ENCODE measurements at places on chromosomes 1 and 21.

GRCh38 chr1:231699784-231700183, 73.2 kb downstream of the DISC1 start:
- no peak for DNase-seq

GRCh38 chr21:38349111-38349746, 92.4 kb downstream of the KCNJ15 start:
- DNase-seq, result no peak

DNA sequence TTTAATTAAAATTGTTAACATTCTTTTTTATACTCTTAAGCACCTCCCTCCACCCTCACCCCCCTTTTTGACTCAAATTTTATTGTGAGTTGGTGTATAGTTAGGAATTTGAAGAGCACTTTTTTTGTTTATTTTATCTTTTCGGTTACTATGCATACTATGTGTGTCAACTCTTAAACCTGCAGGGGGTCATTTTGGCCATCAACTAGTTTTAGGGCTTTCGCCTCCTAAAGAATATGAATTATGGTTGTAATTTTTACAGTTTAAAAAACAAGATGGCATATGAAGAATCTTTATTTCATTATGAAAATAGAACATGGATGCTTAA, 9.7 kb downstream of the BACH1 start:
- no peak for DNase-seq

DNA sequence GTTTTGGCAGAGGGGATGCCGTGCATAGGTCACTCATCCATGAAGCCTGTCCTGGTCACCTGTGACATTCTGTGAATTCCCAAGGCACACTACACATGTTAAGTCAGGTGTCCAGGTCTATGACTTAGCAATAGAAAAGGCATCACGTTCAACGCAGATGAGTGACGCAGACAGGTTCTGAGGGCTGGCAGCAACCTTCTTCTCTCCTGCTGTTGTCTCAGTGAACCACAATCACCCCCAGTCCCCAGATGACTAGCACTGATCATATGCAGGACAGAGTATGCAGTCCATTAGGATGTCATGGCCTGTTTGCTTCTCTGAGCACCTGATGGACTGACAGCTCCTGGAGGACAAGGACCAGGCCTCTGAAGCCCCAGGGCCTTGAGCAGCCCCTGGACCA, 157.8 kb upstream of the KAZN start:
- no peak for DNase-seq

GRCh38 chr1:240618946-240619345, 7.0 kb upstream of the GREM2 start:
- DNase-seq, result no peak

GRCh38 chr1:966704-967300, 520 bp downstream of the PLEKHN1 start:
- peak; percentile 65 for DNase-seq

GRCh38 chr1:71766748-71767147, 515.6 kb downstream of the NEGR1 start:
- no peak for DNase-seq

DNA sequence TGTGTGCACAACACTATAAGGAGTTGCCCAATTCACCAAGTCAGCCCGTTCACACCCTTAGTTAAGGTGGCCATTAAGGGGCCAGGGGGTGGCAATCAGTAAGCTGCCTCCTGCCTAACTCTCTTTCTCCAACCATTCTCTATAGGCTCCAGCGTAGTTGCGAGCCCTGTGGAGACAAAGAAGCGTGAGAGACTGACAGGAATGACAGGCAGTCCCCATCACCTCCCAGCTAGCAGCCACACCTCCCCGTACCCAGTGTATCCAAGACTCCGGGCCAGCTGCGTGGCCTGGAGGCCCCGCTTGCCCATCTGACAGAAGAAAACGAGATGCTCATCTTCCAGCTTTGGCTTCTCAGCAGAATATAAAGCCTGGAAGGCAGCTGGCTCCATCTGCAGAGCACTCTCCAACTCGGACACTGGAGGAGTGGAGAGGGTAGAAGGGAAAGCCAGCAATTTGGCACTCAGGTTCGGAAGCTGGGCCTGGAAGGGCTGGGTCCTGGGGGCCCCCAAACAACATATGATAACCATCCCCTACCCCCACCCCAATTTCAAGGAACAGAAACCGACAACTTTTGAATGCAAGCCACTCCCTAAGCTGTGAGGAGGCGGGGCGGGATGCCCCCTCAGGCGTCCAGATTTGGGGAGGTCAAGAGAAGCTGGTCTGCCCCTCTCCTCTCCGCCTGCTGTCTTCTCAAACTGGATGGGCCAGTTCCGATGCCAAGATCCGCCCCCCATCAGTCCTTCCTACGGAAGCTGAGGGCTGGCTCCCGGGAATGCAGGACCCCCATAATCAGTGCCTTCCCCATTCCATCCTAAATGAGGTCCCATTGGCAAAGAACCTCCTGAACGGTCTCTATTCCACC, 872 bp downstream of the TSTD1 start:
- no peak for DNase-seq

- DNase-seq, result no peak
Measured at GRCh38 chr21:23488245-23488644, 2119.0 kb downstream of the MRPL39 start.

DNA sequence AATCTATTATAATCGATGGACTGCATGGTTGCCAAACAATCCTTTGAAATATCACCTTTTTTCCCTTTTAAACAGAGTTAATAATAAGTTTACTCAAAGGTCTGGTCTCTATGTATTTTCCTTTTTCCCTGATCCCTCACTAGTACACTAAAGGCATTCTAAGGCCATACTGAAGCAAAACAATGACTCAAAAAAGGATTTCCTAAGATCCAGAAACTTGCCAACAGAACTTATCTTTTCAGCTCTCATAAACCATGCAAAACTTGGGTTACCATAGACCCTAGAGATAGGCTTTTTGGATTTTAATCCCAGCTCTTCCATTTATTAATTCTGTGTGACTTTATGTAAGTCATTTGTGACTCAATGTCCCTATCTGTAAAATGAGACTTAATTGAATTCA, 77.1 kb downstream of the IFI44 start:
- DNase-seq, result no peak

GRCh38 chr1:10682449-10683309, 113.8 kb downstream of the CASZ1 start:
- DNase-seq, result no peak

GRCh38 chr1:26027716-26028489, 6.3 kb downstream of the EXTL1 start:
- no peak for DNase-seq

GRCh38 chr1:219220945-219221344, 47.3 kb downstream of the LYPLAL1 start:
- DNase-seq, result no peak
